Esophagus squamous epithelium (tissue), 5 donors: ENCODE measurements at places on chromosomes 7 and 10.

DNA sequence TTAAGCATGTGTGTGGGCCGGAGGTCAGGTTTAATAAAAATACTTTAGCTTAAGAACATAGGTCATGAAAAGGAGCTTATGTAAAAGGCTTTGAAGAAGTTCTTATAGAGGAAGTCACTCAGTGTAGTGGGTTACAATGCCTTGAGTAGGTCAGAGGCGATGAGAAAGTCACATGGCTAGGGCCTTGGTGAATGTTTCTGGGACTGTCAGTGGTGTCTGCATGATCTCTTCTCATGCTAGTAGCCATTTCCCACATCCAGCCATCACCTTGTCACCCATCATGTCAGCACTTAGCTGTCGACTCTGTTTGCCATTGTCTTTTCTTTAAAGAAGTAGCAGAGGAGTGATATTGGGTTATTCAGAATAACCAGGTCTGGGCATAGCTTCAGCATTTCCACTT, 236.6 kb downstream of the CDK14 start:
- DNase-seq = no peak

DNA sequence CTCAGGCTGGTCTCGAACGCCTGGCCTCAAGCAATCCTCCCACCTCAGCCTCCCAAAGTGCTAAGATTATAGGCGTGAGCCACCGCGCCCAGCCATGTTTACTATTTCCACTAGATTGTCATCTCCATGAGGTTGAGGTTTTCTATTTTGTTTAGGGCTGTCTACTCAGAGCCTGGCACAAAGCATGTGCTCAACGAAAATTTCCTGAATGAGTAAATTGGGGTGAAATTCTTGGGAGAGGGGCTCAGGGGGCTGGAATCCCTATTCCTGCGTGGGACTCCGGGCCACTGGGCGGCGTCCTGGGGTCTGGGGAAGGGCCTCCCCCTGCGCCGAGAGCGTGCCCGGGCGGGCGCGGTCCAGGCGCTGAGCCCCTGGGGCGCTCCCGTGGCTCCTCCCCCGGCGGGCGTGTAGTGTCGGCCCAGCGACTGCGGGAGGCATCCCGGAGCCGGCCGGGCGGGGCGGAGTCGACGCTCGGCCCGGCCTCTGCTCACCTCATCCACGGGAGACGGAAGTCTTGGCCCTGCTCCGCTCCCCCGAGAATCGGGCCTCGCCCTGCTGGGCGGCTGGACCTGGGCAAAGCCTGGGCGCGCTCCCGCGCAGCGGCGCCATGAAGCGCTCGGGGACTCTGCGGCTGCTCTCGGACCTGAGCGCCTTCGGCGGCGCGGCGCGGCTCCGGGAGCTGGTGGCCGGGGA, at the start of gene HPS6:
Gene HPS6, plus strand, starts transcription at position 482 of the 693 bp plus-strand sequence. Its CDS starts 126 bp downstream, at position 608.
- DNase-seq = no peak

DNA sequence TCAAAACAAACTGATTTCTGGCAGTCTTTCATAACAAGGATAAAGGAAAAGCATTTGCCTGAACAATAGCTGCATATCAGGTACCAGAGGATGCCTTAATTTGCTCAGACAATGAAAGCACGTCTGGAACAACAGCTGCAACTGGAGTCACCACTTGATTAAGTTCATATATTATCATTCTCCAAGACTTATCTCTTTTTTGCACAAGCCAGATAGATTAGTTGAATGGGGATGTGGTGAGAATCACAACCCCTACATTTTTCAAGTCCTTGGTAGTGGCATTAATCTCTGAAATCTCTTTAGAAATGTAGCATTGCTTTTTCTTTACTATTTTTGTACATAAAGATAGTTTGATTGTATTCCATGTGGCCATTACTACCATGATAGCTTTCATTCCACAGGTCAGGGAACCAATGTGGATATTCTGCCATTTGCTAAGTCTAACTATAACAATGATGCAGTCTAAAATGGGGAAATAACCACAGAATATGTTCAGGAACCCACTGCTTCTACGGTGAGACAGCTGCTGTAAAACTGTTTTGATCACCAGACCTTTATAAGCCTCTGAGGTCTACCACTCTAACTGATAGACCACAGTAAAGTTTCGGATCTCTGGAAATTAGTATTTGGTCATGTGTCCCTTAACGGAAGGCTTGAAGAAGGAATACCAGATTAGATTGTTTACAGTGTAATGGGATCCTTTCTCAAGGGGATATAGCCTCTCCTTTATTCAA, 1176.2 kb downstream of the DNAJB9 start:
- DNase-seq = no peak

DNA sequence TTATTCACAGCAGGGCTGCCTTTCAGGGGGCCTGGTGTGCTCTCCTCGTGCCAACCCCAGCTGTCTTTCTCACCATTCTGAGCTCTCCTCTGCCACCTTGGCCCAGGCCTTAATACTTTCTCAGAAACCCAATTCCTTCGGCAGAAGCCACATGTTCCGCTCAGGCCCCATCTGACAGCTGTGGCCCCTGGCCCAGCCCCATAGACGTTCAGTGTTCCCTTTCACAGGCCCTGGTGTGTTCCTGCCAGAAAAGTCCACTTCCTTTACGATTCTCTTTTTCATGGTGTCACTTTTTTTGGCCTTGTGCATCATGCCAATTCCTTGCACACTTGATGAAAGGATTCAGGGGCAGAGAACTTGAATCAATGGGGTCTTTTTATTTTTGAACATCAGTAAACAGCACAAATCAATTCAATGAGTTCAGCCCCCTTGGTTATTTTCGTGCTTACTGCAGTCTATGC, 15.9 kb upstream of the GPNMB start:
- DNase-seq = no peak

DNA sequence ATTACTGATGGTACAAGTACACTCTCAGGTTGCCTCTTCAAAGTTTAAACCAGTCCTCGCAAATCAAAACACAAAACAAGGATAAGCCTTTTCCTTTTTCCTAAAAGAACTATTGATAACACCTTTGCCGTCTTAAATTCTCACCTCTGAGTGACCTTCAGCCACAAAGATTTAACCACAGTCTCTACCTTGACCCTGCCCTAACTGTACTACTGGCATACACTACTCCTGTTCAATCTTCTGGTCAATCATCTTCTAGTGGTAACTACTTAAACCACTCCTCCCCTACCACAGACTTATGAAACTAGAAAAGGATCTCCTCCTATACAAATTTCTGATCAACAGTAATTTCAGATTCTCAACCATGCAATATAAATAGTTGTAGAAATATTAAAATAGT, 15.1 kb downstream of the UPF2 start:
- DNase-seq = no peak

- no peak for DNase-seq
Observed at GRCh38 chr7:54860843-54861242, 101.8 kb upstream of the SEC61G start.

DNA sequence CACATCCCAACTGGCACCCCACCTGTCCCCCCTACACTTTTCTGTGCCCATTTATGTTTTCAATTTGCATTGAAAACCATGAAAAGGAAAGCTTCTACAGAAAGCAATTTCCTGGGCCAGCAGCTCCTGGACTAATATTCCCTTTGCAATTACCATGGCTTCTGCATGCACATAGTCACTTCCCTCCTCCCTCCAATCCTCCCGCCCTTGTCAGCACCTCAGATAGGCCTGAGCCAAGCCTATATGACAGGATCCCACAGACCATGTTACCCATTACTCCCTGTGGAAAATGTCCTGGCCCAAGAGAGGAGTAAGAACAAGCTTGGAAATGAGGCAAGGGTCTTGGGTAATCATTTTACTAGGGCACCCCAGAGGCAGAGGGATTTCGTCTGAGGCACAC, 38.1 kb downstream of the FBXW4 start:
- DNase-seq = no peak

- DNase-seq = no peak
Observed at GRCh38 chr10:133260895-133261725, 15.6 kb downstream of the ADAM8 start.

DNA sequence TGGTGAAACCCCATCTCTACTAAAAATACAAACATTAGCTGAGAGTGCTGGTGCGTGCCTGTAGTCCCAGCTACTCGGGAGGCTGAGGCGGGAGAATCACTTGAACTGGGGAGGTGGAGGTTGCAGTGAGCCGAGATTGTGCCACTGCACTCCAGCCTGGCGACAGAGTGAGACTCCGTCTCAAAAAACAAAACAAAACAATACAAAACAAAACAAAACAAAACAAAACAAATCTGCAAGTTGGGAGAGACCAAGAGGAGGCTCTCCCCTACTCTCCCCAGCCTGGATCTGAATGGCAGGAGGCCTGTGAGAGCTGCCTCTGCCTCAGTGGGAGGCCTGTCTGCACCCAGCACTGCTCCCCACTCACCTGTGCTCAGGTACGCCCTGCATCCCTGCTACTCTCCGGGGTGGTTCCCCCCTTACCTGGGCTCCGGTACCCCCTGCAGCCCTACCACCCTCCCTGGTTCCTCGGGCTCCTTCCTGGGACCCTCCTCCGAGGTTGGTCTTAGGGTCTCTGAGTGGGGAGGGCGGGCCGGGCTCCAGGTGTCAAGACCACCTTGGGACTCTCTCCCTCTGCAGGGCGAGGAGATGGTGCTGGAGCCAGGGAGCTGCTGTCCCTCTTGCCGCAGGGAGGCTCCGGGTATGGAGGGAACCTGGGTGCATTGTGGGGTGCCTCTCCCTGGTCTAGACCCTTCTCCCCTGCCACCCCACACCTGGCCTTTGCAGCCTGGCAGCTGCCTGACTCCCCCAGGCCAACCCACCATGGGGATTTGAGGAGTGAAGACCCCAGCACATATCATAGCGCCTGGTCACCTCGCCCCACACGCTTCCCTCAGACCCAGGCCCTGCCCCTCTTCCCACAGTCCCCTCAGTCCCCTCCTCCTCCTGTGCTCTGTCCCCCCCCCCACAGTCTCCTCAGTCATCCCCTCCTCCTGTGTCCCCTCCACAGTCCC, 9.5 kb upstream of the ZNF862 start:
- no peak for DNase-seq

DNA sequence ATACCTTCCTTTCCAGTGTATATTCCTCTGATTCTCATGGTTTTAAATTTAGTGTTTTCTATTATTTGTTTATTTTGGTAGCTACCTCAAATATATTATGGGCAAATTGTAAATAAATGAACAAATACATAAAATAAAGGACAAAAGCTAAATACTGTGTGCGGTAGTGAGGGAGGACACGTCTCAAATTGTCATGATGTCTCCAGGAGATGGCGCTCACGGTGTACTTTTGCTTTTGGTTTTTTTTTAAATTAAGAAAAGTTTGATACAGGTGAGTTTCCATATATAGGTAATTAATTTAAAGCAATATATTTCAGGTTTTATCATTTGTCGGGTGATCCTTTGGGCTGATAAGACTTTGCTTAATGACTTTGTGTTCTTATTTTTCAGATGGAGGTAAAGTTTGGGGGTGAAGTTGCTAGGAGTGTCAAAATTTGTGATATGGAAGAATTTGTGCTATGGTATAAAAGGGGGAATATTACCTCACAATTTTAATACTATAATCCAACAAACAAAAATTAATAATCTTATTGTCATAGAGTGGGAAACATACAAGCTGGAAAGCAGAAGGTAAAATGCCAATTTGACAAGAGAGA, 68.4 kb upstream of the TMEM229A start:
- no peak for DNase-seq

GRCh38 chr7:30562498-30562897, 32.2 kb upstream of the GARS1 start:
- no peak for DNase-seq
